Activated naive CD4-positive, alpha-beta T cell treated with anti-CD3 and anti-CD28 coated beads, Interleukin-2, amount 10 ng/mL, durations not matched to agents 7 days and 5 days (primary cell): ENCODE measurements at places on chromosomes 12 and 14.

GRCh38 chr14:51182131-51182565 is 57.9 kb upstream of the TMX1 start:
- no peak for DNase-seq

GRCh38 chr12:106190581-106190980 is 51.8 kb upstream of the NUAK1 start:
- DNase-seq = no peak

DNA sequence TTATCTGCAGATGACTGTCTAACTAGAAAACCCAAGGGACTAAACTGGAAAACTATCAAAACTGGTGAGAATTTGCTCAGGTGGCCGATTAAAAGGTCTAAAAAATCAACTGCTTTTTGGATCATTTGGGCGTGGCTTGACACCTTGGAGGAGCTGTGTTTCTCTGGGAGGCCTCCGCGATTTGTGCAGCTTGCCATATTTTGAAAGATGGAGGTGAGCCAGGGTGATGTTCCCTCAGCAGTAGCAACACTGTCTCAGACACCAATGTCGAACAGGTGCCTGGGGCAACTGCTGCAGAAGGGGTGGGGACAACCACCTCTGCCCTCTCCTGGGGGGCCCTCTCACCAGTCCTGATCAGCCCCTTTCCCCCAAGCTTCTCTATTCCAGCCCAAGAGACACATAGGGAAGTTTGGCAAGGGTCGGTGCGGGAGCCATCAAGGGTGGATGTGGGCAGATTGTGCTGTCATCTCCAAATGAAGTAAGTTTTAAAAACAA is 3.8 kb downstream of the CCDC177 start:
- DNase-seq = no peak

DNA sequence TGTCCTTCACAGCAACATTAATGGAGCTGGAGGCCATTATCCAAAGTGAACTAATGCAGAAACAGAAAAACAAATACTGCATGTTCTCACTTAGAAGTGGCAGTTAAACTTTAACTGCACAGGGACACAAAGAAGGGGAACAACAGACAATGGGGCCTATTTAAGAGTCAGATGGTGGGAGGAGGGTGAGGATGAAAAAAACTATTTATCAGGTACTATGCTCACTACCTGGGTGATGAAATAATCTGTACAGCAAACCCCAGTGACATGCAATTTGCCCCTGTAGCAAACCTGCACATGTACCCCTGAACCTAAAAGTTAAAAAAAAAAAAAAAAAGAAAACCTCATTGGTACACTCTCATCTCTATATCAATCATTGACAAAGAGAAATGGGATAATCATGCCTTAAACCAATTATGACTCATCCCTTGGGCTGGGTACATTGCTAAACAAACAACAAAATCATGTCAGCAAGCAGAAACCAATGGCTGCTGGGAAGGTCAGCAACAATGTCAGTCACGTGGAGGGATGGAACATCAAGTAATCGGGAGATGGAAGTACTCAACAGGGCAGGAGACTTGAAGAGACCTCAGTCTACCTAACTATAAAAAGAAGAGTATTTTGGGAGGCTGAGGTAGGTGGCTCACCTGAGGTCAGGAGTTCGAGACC is 479.2 kb downstream of the RMST start:
- DNase-seq = no peak

DNA sequence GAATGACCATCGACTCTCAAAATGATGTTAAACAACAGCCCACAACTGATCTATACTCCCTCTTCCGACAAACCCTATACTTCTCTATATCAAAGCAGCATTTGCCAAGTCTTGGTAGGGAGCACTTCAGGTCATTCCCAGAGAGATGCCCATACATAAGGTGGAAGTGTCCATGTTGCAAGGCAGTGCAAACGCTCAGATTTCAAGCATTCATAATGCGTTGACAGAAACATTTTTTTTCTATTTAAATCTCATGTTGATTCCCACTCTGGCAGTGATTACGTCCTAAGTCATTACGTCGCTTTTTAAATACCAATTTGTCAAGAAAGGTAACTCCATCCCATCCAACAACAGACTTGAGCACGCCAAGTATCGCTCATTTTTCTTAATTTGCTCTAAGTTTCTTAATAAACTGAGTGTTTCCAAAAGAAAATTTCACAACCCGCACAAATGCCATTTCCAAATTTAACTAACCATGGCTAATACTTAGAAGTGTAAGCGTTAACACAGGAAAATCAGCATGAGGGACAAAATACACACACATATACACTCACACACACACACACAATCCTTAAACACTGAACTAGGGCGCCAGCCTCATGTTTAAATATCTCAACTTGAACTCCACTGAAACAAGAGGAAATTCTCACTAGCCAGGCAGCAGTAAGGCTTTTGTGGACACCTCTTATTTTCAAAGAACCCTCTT is 1.1 kb downstream of the GXYLT1 start:
- DNase-seq = no peak
